ENCODE measurements at places on chromosomes 1 and 21.

DNA sequence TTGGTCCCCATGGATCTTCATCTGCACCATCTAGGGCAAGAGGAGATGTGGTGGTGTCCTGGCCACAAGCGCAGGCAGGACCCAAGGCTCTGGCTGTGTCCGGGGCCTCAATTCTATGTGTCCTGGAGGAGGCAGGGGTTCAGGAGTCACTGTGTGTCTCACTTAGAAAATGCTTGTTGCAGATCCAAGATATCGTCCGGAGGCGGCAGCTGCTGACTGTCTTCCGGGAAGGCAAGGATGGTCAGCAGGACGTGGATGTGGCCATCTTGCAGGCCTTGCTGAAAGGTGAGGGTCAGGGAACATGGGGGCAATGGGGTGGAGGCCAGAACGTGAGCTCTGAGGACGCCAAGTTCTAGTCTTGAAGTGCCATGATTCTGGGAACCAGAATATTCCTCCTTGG lies 29.1 kb downstream of the TRPM2 start:
- DNase-seq: no peak

GRCh38 chr1:184943998-184944397 lies 30.3 kb downstream of the NIBAN1 start:
- DNase-seq: no peak

DNA sequence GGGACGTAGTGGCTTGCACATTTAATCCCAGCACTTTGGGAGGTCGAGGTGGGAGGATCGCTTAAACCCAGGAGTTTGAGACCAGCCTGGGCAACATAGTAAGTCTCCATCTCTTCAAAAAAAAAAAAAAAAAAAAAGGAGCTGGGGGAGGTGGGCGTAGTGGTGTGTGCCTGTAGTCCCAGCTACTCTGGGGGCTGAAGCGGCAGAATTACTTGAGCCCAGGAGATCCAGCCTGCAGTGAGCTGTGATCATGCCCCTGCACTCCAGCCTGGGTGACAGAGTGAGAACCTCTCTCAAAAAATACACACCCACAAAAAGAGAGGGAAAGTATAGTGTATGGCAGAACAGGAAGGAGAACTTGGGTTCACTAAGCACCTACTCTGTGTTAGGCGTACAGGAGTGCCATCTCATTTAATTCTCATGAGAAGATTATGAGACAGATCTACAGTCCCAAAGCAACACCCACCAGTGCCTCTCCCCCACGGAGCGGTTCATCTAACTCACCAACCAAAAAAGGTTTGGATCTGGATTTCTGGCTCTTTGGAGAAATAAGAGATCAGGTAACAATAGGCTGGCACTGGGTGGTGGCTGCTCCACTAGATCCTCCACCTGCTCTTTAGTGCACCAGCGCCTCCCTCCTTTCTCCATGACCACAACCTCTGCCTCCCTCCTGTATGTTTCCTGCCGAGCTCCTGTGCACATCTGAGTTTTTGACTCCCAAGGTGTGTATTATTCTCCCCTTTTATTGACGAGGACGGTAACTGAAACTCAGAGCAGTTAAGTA lies 1.4 kb upstream of the TRAF5 start:
- no peak for DNase-seq

DNA sequence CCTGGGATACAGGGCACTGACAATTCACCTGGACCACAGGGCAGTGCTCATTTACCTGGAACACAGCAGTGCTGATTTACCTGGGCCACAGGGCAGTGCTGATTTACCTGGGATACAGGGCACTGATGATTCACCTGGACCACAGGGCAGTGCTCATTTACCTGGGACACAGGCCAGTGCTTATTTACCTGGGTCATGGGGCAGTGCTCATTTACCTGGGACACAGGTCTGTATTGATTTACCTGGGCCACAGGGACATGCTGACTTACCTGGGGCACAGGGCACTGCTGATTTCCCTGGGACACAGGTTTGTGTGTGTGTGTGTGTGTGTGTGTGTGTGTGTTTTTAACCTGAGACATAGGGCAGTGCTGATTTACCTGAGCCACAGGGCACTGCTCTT lies 261.7 kb downstream of the MATN1 start:
- no peak for DNase-seq

GRCh38 chr1:173454966-173455524 lies 22.1 kb upstream of the PRDX6 start:
- no peak for DNase-seq

- DNase-seq: no peak
These were observed 186.1 kb downstream of the GIPC2 start for GRCh38 chr1:78231894-78232293.

DNA sequence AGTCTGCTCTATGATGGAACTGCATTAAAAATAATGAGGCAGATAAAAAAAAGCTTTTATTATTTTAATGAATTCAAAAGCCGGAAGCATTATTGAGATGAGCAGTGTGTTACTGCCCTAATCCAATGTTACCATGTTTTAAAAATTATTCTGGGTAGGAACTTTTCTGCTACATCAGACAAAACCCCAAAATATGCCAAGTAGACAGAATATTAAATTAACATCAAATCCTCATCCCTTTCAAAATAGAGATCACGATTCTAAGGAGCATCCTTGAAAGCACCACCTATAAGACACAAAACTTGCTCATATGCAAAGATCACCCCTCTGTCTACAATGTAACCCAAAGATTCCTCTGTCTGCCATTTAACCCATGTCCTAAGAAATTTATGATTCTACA lies 357.5 kb downstream of the SMYD3 start:
- no peak for DNase-seq

- DNase-seq: no peak
These were observed 36.2 kb upstream of the C1QA start for GRCh38 chr1:22600071-22600816.

DNA sequence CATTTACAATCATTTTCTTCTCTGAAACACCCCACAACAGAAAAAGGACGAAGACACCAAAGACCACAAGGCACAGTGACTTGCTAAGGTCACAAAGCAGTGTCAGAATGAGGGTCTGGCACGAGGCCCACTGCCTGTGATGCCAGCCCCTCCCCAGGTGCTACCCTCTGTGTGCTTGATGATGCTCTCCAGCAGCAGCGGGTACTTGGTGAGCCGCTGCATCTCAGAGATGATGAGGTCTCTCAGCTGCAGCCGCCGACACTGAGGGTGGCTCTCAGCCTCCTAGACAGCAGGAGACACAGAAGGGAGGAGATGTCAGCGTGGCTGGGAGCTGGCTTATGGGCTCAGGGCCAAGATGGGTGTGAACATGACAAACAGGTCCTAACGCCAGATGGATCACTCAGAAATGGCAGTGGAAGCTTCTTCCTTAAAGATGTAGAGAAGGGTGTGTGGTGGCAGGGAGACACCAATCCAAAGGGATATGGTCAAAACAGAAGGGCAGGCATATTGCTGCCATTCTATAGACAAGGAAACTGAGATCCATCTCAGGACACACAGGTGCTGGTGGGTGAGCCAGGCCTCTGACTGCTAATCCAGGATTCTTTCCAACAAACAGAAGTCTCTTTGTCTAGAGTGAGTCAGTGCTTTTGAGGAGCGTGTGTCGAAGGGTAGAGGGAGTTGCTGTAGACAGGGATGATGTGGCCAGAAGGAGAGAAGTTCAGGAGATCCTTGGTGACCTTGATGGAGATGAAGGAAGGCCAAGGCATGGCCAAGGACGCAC lies 25.6 kb downstream of the LRRC71 start:
- DNase-seq: no peak

DNA sequence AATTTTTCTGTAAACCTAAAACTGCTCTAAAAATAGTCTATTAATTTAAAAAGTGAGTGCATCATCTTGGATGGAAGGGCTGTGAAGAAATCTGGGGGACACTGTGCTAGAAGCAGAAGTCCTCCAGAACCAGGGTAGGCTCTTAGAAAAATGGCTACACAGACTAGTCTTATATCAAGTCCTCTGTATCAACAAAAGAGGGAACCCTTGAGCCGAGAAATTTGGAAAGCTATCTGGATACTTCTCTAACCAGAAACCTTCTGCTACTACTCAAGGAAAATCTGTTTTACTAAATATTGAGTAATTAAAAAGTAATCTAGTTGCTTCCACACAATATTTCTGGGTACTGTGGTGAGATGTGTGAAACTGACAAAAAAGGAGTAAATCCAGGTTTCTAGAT lies 92.1 kb downstream of the WDR3 start:
- DNase-seq: peak; percentile 36

DNA sequence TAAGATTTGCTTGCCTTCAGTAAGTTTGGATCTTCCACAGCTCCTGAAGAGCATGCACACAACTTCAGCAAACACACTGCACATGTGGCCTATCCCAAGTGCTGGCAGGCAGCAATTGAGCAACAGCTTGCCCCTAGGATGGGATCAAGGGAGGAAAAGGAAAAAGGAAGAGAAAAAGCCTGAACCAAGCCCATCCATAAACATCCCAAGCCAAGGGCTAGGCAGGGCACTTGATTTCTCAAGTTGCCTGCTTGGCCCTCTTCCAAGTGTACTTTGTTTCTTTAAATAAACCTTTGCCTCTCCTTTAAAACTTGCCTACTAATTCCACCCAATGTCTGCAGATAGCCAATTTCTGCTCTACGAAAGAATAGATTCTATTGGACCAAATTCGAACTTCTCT lies 49.0 kb upstream of the OLFM3 start:
- no peak for DNase-seq

GRCh38 chr1:204507317-204508105 lies 8.7 kb upstream of the MDM4 start:
- DNase-seq: peak; percentile 57

DNA sequence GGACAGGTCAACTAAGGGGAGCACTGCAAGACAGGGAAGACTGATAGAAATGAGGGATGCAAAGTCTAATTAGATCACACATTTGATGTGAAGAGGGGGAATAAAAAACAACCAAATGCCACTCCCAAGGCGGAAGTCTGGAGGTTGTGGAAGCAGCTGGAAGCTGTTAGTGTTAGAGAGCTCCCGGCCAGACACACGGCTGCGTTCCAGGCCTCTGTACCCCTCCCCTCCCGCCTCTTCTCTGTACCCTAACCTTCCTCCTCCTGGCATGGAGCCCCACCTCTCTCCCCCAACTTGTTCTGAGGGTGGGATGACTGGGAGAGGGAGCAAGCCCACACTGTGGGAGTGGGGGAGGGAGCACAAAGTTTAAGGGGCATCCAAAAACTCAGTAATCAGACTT lies 67.0 kb downstream of the PLEKHA6 start:
- DNase-seq: no peak

GRCh38 chr21:38507374-38507942 lies 9.2 kb upstream of the ERG start:
- DNase-seq: no peak
